ENCODE measurements at places on chromosomes 12 and 14.

GRCh38 chr12:90773491-90773890 is 181.5 kb downstream of the CCER1 start:
- DNase-seq: no peak

- no peak for DNase-seq
Measured at GRCh38 chr12:111150360-111150759, 218.5 kb downstream of the PHETA1 start.

DNA sequence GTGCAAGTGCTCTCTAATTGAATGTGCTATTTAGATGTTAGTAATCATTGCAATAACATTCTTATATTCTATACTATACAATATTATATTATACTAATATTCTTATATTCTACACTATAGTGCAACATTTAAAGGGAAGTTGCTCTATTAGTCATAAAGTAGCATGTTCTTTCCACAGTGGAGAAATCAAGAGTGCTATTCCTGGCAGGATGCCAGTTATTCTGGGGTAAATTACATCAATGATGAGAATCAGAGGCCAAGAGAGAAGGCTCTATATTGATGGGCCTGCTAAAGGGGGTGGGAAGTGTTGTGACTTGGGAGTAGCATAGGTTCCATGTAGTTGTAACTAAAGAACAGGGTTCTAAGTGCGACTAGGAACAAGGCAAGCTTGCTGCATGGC is 121.5 kb downstream of the SLC15A5 start:
- DNase-seq: no peak

DNA sequence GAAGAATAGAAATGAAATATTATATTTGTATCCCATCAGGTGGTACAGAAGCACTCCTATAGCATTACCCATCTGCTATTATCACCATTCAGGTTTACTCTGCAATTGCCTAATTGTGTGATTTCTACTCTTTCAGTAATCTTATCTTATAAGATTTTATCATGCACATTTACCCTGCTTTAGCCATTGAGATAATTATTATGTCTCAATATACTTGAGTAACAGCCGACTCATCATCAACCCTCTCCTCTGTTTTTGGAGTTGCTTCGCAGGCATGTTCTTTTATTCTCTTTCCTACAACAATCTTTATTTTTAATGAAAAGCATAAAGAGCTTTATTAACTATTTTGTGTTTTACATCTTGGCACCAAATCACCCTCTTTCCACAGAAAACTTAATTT is 419.9 kb downstream of the LRIG3 start:
- no peak for DNase-seq

- DNase-seq: peak; percentile 24
Measured at GRCh38 chr12:101619026-101619786, 24.4 kb downstream of the MYBPC1 start.

GRCh38 chr14:73771848-73772638 is 57.9 kb upstream of the PNMA1 start:
- DNase-seq: peak; percentile 47

DNA sequence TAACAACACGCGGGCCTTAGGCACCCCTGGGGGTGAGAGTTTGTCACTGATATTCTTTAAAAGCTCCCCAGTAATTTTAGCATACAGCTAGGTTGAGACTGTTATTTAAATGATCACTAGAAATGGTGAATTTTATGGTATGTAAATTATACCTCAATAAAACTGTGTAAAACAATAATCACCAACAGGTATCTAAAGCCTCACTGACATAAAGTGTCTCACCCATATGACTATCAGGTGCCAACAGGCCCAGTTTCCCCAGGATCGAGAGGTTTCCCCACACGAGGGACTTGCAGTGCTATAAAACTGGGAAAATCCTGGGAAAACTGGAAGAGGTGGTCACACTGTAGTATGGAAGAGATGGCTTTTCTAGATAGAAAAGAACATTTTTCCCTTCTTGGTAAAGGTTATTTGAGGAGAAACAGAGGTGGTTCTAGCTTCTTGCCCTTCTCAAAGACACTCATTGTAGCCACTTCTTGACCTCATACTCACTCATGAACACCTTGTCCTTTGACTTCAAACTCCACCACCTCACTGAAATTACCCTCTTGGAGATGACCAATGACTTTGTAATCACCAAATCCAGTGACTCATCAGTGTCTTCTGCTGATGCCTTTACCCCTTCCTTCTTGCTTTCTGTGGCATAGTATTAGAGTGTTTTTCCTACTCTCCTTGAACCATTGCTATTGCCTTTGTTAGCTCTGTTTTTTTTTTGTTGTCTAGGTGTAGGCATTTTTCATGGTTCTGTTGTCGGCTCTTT is 24.8 kb upstream of the NUBPL start:
- DNase-seq: no peak

GRCh38 chr12:3365463-3366411 is 125.3 kb upstream of the PRMT8 start:
- DNase-seq: peak; percentile 9

DNA sequence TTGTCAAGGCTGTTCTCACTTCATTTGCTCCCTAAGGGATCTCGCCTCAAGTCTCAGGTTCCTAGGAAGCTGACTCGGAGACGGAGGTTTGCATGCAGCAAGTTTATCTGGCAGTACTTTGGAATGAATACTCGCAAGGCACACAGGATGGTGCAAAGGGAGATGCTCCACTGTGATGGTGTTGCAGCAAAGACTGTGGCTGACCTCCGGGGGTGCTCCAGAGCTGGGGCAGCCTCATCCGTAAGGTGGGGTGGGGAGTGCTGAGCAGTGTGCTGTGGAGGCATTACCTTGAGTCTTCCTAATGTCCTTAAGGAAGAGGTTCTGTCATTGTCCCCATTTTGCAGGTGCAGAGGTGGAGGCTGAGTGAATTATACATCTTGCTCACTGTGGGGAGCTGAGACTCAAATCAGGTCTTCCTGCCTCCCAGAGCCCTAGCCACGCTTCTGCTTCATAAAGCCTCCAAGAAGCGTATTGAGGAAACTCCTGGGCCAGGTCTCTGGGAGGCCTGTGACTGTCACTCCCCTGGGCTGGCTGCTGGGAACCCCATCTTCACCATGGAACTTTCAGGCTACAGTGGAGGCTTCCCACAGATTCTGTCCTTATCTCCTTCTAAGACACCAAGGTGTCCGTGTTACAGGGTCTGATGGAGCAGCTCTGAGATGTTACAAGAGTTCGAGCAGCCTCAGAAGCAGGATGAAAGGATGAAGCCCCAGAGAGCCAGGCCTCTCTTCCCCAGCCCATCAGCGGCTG is 39.5 kb downstream of the GALNT16 start:
- no peak for DNase-seq

DNA sequence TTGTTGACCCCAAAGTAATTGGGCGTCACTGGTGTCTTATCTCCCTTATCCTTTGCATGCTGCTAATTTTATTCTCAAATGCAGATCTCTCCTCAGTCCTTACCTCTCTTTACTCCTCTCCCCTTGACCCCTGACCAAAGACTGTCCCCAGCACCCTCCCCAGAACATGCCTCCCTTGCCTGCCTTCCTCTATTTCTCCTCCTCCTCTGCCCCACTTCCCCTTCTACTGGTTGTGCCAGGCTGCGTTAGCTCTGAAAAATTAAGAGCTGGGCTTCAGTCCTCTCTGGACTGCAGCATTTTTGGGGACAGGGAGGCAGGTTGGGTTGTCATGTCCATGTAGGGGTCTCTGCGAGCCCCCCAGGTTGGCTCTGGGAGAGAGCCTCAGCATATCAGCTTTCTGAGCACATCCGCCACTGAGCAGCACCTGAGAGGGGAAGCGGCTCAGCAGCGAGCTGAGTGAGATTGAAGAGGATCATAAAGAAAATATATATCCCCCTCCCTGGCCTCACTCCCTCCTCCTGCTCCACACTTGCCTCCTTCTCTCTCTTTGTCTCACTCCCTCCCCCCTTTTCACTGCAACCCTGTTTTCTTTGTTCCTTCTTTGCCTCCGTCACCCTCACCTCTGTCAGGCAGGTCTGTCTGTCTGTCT is 6.4 kb upstream of the CISTR start:
- no peak for DNase-seq

DNA sequence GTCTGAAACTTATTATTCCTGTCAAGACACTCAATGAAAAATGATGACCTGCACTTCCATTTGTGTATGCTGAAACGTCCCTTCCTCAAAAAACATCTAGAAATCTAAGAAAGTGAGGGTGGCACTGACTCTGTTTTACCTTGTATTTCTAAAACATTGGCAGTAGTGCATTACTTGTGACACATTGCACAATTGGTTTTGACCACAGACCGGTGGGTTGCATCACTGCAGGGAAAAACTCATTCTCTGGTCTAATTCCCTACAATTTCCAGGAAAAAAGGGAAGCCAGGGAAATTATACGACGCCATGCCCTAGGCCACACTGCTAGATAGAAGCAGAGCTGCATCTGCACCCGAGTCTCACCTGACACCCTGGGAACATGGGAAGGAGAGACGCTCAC is 156.7 kb downstream of the NTF3 start:
- no peak for DNase-seq

DNA sequence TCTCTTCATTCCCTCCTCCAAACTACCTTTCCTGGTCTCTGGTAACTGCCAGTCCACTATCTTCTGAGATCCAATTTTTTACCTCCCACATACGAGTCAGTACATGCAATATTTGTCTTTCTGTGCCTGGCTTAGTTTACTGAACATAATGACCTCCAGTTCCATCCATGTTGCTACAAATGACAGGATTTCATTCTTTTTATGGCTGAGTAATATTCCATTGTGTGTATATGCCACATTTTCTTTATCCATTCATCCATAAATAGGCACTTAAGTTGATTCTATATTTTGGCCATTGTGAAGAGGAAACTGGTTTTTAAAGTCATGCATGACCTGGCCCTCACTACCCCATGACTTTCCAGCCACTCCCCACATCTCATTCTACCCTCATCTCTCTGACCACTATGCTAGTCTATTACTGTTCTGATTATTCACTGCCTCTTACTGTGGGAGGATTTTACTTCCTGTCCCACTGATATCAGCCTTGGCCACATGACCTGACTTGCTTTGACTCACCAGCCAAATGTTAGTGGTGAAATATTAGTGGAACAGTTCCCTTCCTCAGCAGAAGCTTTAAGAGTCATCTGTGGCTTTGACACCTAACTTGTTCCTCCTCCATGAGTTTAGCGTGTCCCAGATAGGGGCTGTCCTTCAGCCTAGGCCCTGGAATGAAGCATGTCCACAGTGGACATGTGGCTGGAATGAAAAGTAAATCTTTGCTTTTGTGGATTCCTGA is 52.2 kb downstream of the GOLGA5 start:
- DNase-seq: no peak

- no peak for DNase-seq
Measured at GRCh38 chr12:110760204-110760609, 17.5 kb upstream of the PPP1CC start.

DNA sequence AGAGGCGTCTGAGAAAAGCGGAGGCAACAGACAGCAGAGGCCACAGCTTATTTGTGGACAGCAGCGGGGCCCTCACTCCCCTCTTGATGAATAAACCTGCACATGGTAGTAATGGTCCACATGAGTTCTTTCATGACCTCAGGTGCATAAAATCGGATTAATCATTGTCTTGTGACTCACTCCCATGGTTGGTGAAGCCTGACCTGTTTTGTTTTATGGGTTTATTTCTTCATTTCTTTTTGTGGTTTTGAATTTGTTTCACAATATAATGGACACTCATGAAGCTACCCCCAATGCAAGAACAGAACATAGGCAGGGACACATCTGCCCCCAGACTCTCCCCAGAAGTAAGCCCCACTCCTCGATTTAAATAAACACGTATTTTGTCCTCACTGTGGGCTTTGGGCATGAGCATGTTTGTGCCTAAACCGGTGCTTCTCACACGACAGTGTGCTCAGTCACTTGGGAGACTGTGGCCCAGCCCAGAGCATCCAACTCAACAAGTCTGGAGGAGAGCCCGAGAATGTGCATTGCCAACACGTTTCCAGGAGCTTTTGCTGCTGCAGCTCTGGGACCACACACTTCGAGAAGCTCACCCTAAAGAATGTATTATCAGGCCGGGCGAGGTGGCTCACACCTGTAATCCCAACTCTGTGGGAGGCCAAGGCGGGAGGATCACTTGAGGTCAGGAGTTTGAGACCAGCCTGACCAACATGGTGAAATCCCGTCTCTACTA is 116.1 kb downstream of the SCARB1 start:
- no peak for DNase-seq

DNA sequence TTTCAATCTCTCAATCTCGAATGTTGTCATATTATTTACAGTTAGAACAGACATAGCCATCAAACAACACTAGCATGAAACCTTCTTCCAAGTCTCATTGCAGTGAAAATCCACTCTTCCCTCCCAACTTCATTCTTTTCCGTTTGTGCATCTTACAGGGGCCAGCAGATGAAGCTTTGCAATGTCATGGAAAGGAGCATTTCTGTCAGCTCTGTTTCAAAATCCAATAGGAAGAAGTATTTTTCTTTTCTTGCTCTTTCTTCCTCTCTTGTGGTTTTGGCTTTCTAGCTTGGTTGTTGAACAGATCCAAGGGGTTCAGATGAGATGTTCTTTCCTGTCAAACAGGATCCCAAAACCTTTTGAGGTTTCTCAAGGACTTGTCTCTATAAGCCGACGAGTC is 416.6 kb downstream of the AEBP2 start:
- no peak for DNase-seq

GRCh38 chr12:2318286-2318685 is 265.5 kb downstream of the CACNA1C start:
- DNase-seq: peak; percentile 21

DNA sequence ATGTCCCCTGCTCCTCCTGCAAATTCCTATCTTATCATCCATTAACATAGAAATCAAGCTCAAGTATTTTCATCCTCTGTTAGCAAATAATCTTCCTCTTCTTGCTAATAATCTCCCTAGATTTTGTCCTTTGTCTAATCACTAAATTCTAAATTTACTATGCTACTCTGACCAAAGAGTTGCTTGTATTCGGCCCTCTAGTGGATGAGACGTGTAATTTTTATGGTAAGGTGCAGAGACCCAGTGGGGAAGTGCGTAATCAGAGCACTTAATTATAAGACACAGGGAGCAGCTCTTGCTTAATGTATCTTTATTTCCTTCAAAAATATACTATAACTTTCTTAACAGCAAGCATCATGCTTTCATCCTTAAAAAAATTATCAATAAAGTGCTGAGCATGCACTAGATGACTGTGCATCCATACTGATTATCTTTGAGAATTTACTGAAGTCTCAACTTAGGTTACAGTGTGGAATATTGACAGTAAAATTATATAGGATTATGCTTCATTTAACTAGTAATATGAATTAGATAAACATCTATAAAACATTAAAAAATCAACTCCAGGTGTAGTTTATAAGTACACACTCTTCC is 212.6 kb downstream of the SLC16A7 start:
- DNase-seq: no peak

GRCh38 chr12:53223389-53224060 is 8.5 kb downstream of the RARG start:
- no peak for DNase-seq

DNA sequence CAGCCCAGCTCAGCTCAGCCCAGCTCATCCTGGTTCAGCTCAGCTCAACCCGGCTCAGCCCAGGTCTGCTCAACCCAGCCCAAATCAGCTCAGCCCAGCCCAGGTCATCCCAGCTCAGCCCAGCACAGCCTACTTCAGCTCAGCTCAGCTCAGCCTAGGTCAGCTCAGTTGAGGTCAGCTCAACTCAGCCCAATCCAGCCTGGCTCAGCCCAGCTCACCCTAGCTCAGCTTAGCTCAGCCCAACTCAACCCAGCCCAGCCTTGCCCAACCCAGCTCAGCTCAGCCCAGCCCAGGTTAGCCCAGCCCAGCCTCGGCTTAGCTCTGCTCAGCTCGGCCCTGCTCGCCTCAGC is 332.3 kb downstream of the TMEM121 start:
- no peak for DNase-seq

- no peak for DNase-seq
Measured at GRCh38 chr12:81809829-81810595, 50.9 kb upstream of the PPFIA2 start.

Data from NCI-H2227 treated with DMSO at 0.1 percent for 48 hours (cell line).